NCI-H524 (cell line): ENCODE measurements at places on chromosomes 2 and 18.

- peak; percentile 15 for DNase-seq
These were observed 216.3 kb downstream of the RNF144A start for GRCh38 chr2:7133521-7133920.

DNA sequence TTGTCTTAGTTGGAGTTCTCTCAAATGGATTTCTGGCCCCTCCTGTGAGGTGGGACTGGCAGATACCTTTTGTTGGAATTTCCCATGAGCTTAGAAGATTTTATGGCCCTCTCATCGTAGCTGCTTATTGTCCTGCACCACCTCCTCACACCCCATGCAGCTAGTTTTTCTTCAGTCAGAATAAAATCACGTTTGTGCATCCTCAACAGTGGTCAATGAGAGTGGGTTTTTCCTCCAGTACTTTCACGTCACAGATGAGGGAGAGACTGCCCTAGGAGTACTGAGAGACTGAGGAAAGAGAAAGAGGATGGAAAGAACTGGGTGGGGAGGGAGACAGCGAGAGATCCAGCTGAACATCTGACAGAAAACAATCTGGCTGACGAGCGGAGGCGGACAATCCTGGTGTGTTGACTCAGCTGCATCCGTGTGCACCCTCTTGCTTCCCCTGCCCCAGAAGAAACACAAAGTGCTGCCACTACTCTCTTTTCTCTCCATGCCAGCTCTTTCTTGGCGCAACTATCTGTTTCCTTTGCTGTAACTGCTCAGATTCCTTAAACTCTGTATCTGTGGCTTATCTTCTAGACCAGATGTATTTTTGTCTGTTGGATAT is 7.4 kb downstream of the RAPGEF4 start:
- no peak for DNase-seq

DNA sequence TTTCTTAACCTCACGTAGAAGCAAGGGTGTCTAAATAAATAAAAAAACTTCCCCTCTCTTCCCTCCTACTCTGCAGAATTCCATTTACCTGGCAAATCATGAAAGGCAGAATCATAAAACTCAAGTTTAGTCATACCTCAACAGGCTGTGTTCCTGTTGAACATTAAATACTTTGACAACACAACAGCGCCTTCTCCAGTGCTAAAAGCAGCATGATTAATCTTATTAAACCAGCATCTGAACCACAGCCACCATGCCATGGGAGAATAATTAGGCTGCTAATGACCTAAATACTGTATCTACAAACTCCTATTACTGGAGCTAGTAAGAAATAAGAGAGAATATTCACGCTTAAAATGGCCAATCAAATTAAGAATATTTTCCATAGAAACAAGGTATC is 68.1 kb downstream of the CDH2 start:
- DNase-seq: peak; percentile 56

DNA sequence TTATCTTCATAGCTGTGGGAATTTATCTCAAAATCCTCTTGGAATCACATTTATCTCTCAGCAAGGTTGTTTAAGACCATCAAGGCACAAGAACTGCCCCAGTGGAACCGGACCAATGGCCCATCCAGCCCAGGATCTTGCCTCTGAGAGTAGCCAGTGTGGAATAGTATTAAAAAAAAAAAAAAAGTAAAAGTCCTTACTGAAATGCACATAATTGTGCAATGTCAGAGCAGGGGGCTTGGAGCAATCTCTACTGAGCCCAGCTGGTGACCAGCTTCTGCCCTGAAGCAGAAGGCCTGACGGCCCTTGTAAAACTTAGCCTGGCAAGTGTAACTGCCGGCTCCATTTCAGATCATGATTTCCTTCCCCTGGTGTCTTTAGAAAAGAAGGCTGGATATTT is 355.6 kb upstream of the PIK3C3 start:
- no peak for DNase-seq

GRCh38 chr2:191109888-191110287 is 40.9 kb downstream of the STAT4 start:
- no peak for DNase-seq

GRCh38 chr18:71760541-71760940 is 783.6 kb downstream of the CBLN2 start:
- no peak for DNase-seq

DNA sequence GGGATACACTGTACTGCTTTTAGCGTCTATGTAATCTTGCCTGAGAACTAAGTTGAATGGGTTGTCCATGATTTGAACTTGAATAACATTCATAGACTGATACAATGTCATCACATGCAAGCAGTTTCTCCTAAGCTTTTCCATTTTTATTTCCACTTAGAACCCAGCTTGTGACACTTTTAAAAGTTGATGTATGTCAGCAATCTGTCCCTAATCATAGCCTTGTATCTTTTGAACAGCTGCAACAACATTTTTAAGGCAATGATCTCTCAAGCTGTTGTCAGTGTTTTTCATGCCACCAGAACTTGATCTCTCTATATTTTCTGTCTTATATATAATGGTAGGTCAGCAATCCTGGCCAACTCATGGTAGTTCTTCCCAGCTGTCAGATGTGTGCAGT is 185.0 kb downstream of the DOK6 start:
- no peak for DNase-seq

- no peak for DNase-seq
These were observed 9.5 kb downstream of the KCNK3 start for GRCh38 chr2:26702025-26702424.

GRCh38 chr2:64804651-64805050 is 150.9 kb upstream of the SERTAD2 start:
- no peak for DNase-seq

GRCh38 chr2:229865033-229865432 is 56.8 kb downstream of the TRIP12 start:
- DNase-seq: no peak

- no peak for DNase-seq
These were observed 141.2 kb upstream of the ST6GAL2 start for GRCh38 chr2:107027205-107027604.
